ENCODE measurements at places on chromosomes 2 and 18. TPM values are rescaled to one million over a fixed set of nuclear protein-coding genes. Genes with fewer than 3 reads are reported as not detected.

The PARD6G gene
- 5.2 TPM for polyA plus RNA-seq

The RAB6C gene
- polyA plus RNA-seq: 0.24 TPM

The FBXO36 gene
- 2.6 TPM for polyA plus RNA-seq

The IL37 gene
- polyA plus RNA-seq: not detected

The LINC00305 gene
- not detected for polyA plus RNA-seq

The TMEFF2 gene
- polyA plus RNA-seq: 22.9 TPM

The MYOM1 gene
- polyA plus RNA-seq: 731 TPM

The FEV gene
- polyA plus RNA-seq: not detected

The FAM124B gene
- polyA plus RNA-seq: 9.2 TPM

The ABCG8 gene
- polyA plus RNA-seq: 0.09 TPM

- DNase-seq: no peak
Observed at GRCh38 chr2:239866350-239866749, 158.8 kb downstream of the NDUFA10 start.

DNA sequence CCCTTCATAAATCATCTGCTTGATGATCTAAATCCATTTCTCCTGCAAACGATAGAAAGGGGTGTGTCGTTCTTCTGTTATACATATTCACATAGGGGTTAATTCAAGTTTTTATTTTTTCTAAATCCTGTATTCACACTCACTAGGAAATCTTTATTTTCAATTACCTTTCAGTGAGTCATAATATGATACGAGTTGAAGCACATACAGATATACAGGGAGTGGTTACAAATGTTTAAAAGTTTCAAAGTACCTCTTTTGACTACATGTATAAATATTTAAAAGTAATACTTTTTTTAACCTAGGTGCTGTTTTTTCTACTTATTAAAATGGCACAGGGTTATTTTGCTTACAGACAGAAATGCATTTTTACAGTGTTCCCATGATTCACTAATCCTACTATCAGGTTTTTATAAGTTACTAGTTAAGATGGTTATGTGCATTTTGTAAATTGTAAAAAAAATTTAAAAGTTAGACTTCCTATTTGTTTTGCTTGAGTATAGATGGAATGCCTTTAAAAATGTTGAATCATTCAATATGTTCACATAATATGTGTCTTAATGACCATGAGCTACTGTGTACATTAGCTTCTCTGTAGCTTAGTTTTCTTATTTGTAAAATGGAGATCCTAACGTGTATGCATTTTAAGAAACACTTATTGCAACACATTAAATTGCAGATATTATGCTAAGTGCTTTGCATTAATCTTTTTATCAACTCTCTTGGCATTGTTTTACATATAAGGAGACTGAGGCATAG lies 1378.1 kb downstream of the DSC3 start:
- DNase-seq: no peak

GRCh38 chr2:3449086-3449485 lies 69.6 kb downstream of the TRAPPC12 start:
- no peak for DNase-seq

DNA sequence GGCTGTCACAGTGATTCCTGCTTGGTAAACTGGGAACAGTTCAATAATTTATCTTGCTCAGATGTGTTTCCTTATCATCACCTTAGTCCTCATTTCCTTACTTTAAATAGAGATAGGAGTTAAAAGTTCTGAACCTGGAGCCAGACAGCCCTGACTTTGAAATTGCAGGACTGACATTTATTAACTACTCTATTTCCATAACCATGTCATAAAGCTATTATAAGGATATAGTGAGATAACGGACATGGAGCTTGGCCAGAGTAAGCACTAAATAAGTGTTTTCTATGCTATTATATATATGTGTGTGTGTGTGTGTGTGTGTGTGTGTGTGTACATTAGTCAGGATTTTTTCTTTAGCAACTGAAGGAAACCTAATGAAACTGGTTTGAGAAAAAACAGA lies 13.1 kb downstream of the NT5DC4 start:
- no peak for DNase-seq

GRCh38 chr2:101619191-101619591 lies 78.3 kb upstream of the MAP4K4 start:
- DNase-seq: no peak

DNA sequence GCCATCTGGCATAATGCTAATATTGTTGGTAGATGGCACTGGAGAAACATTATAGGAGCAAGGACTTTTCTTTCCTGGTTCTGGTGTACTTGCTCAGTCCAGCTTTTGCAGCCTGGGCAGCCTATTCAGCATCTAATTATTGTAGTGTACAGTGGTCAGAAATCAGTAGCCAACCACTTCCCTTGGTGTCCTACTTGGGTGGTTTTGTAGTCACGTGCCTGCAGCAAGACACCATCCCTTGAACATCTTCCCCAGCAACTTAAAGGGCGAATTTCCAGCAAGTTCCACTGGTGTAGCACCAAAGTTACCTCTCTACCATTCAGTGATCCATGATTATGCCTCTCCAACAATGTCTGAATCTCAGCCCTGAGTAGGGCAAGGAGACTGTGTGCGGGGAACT lies 557.6 kb downstream of the SATB2 start:
- DNase-seq: no peak

GRCh38 chr2:150325656-150326314 lies 161.7 kb downstream of the RND3 start:
- DNase-seq: no peak

- no peak for DNase-seq
Observed at GRCh38 chr2:43179942-43180341, 46.5 kb downstream of the ZFP36L2 start.

DNA sequence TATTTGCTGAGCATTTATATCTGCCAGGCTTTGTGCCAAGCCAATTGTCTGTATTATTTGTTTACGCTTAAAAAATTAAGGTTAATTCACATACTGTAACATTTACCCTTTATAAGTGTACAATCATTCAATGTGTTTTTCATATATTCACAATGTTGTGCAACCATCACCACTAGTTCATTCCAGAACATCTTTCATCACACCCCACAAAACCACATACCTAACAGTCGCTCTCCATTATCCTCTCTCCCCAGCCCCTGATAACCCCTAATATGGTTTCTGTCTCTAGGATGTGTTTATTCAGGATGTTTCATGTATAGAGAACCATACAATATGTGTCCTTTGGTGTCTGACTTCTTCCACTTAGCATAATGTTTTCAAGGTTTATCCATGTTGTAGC lies 234.1 kb downstream of the INSIG2 start:
- DNase-seq: no peak

GRCh38 chr2:113127646-113128570 lies 510 bp downstream of the IL1RN start:
- DNase-seq: no peak

DNA sequence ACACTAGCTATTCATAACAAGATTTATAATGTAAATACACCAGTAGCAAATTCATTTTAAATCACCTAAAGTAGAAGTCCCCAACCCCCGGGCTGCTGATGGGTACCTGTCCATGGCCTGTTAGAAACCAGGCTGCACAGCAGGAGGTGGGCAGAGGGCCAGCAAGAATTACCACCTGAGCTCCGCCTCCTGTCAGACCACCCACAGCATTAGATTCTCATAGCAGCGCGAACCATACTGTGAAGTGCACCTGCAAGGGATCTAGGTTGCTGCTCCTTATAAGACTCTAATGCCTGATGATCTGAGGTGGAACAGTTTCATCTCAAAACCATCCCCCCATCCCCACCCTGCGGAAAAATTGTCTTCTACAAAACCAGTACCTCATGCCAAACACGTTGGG lies 71.3 kb downstream of the KANSL1L start:
- DNase-seq: no peak

DNA sequence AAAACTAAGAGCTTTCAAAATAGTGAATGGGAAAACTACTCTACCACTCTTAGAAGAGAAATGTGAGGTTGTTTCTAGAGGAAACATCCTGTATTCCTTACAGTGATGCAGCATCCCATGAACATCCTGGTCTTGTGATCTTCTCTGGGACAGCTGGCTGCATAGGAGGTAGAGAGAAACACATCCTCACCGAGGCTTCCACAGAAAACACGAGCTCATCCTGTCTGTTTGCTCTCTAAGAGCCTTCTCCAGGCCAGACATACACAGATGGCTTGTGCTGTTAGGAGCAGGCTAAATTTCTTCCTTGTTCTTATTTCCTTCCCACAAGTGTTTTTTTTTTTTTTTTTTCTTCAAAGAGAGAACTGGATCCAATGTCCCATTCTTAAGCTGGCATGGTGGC lies 14.7 kb upstream of the FZD7 start:
- DNase-seq: no peak

- DNase-seq: no peak
Observed at GRCh38 chr2:189613650-189614420, 33.2 kb upstream of the SLC40A1 start.

DNA sequence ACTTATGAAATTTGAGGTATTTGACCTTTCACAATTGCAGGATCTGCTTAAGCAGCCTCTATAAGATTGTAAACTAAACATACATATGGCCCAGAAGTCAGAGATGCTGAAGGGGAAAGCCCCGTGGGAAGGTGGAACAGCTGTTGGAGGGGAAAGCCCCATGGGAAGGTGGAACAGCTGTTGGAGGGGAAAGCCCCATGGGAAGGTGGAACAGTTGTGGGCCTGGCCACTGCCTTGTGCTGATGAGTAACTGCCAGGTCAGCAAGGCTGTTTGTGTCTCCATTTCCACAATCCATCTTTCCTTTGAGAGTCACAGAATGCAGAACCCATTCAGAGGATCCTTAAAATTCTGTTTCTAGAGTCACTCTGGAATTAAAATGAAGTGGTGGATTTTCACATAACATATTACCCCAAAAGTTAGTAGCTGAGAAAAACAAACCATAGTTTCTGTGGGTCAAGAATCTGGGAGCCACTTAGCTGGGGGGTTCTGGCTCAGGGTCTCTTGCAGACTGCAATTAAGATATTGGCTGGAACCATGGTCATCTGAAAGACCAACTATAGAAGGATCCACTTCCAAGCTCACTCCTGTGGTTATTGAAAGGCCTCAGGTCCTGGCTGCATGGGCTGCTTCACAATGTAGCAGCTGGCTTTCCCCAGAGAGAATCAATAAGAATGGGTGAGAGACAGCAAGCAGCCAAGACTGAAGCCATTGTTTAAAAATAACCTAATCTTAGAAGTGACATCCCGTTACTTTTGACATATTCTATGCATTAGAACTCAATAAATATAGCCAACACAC lies 86.6 kb upstream of the CAVIN2 start:
- no peak for DNase-seq

GRCh38 chr2:219552382-219553167 lies 8.7 kb downstream of the TMEM198 start:
- DNase-seq: peak; percentile 41

- DNase-seq: no peak
Observed at GRCh38 chr2:48870503-48870902, 115.0 kb upstream of the LHCGR start.

GRCh38 chr2:174331595-174332216 lies 3.0 kb upstream of the SP9 start:
- DNase-seq: no peak

- DNase-seq: no peak
Observed at GRCh38 chr2:231049286-231050017, 7.2 kb upstream of the PSMD1 start.

DNA sequence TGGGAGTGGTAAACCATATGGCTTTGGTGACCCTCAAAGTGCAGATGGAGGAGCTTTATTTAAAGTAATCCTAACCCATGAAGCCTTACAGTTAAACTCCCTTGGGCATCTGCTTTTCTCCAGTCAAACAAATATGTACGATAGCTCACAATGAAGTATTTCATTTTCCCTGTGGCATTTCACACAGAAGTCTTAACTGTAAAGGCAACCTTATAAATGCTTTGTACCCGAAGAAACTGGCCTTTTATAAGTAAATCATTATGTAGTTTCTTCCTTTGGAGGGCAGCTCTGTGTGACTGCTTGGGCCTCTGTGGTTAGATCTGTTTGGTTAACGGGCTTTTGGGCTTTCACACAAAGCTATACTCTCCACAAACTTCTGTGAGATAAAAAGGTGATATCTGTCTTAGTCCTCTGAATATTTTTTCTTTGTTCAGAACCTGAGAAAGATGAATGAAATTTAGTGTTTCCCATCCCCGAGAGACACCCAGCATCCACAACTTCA lies 46.6 kb downstream of the SCN1A start:
- no peak for DNase-seq

GRCh38 chr2:85873679-85874078 lies 15.1 kb downstream of the ST3GAL5 start:
- no peak for DNase-seq

Measured in forelimb muscle (tissue), 1 donor.